Left lobe of liver (tissue), 2 donors: ENCODE measurements at places on chromosomes 1 and 21. TPM values are rescaled to one million over a fixed set of nuclear protein-coding genes. Genes with fewer than 3 reads are reported as not detected.

DNA sequence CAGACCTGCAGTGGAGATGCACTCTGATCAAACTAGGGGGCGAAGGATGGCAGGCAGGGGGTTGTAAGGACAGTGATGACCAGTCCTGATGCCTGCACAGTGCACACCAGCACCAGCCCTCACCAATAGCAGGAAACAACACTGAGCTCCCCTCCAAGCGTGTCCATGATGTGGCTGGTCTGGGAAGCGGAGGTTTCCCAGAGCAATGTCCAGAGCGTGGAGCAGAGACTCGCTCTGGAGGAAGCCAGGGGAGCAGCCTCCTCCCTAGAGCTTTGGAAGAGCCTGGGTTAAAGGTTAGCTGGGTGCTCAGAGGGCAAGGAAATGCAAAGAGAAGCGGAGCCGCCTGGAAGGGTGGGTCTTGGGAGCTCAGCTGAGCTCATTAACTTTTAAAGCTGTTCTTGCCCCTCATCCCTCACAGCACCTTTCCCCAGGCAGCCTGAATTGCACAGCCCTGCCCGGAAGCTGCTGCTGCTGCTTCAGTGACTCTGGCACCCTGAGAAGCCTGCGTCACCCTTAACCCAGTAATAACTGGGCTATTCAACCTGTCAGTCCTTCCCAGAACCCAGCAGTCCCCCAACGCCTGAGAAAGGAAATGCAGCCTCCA, 162.2 kb upstream of the RAB4A start:
- no peak for DNase-seq

- no peak for DNase-seq
Measured at GRCh38 chr1:156229809-156230472, 12.0 kb upstream of the BGLAP start.

DNA sequence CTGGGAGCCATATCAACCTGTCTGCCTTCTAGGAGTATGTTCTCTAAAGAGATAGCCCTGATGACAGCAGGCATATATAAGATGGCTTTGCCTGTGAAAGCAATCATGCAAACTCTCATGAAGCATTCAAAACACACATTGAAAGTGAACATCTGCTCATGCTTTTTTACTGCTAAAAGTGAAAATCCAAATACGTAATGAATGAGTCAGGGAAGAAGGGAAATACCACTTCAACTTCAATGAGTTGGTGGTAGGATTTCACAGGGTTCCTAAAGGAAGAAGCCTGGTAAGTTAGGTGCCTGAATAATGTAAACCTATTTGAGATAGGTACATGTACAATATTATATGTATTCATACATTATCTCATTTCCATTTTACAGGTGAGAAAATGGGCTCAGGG, 50.5 kb upstream of the SLFNL1 start:
- DNase-seq, result no peak

B3GALT2 gene
- total RNA-seq, result 0.13 TPM
